ENCODE measurements at places on chromosomes 11 and 22. TPM values are rescaled to one million over a fixed set of nuclear protein-coding genes. Genes with fewer than 3 reads are reported as not detected.

Gene CASP5
- not detected for total RNA-seq

Gene FBLN1
- 168 TPM for total RNA-seq

Gene HBE1
- total RNA-seq, result not detected

Gene NFAM1
- 0.73 TPM for total RNA-seq

Gene RASD2
- total RNA-seq, result 5.1 TPM

Gene KRTAP5-10
- total RNA-seq, result not detected

Gene SLC22A12
- total RNA-seq, result not detected

Gene MAP6
- 0.94 TPM for total RNA-seq

Gene FOLR3
- total RNA-seq, result not detected

Gene MED15
- total RNA-seq, result 57.1 TPM
